Stimulated activated CD8-positive, alpha-beta memory T cell treated with anti-CD3 and anti-CD28 coated beads, Interleukin-4, amount 100 ng/mL, for 24 hours (primary cell): ENCODE measurements at places on chromosomes 7 and 10.

DNA sequence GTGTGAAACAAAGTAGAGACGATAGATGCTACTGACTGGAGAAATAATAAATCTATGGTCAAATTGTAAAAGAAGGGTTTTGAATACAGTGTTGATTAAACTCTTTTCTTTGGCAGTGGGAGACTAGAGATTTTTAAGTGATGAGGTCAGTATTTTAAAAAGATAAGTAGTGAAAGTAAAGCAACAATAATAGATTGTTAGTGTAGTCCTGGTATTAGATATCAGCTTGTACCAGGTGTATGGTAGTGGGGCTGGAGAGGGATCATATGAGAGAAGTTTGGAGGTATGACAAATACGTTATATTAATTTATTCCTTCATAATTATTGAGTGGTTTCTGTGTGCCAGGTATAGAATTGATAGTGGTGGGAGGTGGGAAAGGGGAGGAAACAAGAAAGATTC lies 25.2 kb downstream of the PHTF2 start:
- no peak for DNase-seq

DNA sequence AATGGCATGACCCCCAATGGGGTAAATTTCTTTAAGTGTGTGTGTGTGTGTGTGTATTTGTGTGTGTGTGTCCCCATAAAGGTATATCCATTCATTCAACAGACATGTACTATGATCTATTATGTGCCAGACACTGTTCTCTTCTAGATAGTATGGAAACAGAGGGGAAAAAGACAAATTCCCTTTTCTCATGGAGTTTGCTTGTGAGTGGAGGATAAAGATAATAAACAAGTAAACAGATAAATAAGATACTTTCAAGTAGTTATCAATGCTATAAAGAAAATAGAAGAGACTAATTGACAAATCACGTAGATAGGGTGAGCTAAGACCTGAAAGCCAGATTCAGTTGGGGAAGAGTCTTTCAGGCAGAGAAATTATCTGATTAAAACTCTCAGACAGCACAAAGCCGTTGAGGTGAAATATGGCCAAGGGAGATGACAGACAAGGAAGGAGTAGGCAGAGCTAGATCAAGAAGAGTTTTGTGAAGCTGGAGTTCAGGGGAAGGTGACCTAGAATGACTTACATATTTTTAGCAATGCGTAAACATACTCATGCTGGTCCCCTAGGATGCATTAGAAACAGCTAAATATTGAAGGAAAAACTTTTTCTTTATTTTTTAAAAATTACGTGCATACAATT lies 45.2 kb upstream of the DMTF1 start:
- no peak for DNase-seq

DNA sequence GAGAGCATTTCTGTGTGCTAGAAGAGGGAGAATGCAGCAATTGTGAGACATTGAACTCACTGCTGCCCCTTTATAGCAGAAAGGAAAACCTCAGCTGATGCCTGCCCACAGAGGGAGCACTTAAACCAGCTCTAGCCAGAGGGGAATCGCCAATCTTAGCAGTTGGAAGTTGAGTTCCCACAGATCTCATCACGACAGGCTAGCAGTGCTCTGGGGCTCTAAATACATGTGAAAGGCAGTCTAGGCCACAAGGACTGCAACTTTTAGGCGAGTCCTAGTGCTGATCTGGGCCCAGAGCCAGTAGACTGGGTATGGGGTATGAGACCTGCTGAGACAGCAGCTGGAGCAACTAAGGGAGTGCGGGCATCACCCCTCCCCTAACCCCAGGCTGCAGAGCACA lies 25.2 kb upstream of the PRR15 start:
- DNase-seq: no peak

DNA sequence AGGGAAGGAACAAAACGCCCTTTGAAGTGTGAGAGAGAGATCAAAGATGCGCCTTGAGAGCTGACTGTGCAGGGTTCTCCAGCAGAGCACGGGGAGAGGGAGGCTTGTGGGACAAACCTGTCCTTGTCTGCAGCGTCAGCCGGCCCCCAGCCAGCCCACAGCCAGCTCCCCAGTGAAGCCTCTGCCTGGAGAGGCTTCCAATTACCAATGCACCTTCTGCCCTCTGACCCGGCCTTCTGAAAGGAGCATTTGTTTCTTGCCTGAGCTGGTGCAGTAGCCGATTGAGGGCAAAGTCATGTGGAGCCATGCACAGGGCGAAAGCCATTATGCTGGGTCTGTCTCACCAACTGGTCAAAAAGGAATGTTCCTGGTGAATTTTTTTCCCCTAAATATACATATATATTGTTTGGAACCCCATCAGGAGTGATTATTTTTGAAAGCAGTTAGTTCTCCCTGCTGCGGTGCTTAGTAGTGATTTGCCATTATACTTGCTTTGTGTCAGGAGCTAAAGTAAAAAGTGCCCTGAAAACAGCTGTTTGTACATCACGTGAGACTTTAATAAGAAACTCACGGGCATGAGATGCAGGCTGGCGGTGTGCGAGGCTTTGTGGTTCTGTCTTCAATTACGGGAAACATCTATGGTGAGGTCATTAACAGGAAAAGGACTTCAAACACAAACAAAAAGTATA lies 268.6 kb downstream of the KLF6 start:
- no peak for DNase-seq

GRCh38 chr10:67015225-67015624 lies 89.4 kb downstream of the LRRTM3 start:
- no peak for DNase-seq

DNA sequence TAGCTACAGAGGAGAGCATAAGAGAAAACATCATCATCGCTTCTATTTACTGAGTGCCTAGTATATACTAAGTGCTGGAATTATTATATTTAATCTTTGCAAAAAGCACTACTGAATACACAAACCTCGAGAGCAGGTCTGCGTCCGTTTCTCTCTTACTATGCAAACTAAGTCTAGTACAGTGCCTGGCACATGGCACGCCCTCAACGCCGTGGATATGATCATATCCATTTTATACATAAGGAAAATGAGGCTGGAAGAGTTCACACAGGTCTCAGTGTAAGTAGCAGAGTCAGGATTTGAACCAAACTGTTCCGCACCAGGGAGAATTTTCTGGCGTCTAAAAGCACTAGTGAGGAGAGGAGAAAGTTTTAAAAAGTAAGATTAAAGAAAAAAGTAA lies 17.6 kb downstream of the MXI1 start:
- no peak for DNase-seq

DNA sequence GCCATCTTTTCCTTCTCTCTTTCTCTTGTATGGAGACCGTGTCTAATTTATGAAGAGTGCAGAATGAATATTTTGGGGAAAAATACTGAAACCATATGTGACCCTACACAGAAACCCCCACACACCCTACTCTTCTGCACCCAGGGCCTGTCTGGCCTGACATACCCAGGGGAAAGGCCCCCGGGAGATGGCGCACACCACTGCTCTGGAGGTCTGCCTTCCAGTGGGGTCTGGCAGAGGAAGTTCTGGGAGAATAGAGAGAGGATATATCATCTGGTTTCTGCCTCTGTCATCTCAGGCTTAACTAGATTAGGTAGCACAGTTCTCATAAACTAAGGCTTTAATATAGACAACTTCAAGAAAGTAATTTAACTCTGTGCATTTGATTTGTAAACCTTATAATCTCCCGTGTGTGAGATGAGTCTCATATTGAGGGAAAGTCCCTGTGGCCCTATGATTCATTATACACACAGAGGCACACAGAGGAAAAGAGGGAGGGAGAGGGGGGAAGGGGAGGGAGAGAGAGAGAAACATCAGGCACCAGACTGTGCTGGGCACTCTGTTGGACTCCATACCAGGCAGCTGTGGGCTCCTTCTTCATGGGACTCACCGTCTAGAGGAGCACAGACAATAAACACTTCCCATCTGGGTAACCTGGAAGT lies 123.3 kb downstream of the AOAH start:
- no peak for DNase-seq

- DNase-seq: no peak
These were observed 31.2 kb downstream of the IL2RA start for GRCh38 chr10:6030940-6031339.

- DNase-seq: no peak
These were observed 33.7 kb downstream of the DDC start for GRCh38 chr7:50531401-50531911.

DNA sequence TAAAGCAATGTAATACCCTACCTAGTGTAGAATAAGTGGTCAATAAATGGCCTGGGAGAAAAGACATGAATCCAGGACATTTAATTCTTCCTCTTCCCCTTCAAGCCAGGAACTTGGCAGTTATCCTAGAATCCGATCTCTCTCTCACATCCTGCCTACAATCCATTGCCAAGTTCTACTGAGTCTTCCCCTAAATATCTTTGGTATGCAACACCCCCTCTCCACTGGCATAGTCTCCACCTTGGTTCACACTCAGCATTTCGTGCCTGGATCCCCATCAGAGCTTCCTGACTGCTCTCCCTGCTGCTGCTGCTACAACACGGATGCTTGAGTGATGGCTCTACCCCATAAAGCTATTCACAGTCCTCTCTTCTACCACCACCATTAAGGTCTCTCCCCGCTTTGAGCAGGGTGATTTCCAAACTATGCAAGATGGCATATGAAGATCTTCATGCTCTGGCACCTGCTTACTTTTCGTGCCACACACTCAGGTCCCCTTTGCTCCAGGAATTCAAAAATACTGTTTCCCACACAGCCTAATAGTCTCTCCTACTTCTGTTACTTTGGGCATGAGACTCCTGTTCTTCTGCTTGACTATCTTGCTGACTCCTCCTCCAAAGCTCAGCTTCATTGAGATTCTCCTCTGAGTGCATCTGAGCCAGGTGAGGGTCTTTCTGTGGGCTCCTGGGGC lies 4.8 kb downstream of the ANK3 start:
- no peak for DNase-seq

- no peak for DNase-seq
These were observed 10.1 kb downstream of the NCOA4 start for GRCh38 chr10:46020344-46020657.

DNA sequence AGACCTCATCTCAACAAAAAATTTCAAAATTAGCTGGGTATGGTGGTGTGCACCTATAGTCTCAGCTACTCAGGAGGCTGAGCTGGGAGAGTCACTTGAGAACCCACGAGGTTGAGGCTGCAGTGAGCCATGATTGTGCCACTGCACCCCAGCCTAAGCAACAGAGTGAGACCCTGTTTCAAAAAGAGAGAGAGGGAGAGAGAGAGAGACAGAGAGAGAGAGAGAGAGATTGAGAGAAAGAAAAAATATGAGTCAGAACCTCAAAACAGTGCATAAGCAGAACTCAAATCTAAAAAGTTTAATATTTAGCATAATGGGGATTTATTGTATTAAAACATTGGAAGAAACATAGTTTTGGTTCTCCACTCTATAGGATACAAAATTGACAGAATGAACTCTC lies 17.5 kb upstream of the OTUD1 start:
- DNase-seq: no peak

DNA sequence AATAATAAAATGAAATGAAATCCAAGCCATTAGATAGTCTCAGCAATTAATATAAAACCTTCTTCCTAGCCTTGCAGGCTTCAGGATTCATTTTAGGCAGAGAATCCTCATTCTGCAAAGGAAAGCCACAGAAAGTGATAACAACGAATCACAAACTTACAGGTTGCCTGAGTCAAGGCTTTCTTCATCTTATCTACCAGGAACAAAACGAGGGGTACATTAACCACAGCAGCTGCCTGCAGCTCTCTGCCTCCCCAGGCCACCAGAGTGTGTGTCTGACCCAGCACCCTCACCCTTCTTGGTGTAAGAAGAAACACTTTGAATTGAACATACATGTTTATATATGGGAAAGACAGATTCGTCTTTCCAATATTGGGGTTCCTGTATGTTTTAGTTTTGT lies 12.5 kb upstream of the TNS3 start:
- no peak for DNase-seq

DNA sequence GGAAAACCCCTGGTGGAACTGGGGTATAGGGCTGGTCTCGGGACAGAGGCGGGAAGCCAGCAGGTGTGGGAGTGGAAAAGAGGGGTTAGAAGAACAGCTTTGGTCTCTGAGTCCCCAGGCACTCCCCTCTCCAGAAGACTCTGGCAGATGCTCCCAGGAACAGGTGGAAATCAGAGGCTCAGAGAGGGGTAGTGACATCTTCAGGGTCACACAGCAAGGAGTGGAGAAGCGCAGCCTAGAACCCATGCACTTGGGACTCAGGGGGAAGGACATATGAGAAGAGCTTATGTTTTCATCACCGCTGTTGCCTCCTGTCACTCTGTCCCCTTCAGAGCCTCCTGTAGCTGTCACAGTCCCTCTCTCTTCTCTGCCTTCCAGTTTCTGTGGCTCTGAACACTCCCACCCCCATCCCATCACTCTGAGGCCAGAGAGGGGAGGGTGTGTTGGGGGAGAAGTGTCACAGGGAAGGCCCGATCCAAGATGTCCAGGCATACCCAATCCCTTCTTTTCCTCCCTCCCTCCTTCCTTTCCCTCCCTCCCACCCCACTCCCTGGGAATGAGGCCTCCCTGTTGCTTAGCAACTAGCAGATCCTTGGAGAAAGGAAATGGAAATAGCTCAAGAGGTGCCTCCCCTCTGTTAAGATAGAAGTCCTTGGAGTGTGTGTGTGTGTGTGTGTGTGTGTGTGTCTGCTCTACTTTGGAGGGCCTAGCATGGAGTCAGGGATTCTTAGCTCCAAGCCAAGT lies 32.0 kb downstream of the SRRM3 start:
- no peak for DNase-seq

DNA sequence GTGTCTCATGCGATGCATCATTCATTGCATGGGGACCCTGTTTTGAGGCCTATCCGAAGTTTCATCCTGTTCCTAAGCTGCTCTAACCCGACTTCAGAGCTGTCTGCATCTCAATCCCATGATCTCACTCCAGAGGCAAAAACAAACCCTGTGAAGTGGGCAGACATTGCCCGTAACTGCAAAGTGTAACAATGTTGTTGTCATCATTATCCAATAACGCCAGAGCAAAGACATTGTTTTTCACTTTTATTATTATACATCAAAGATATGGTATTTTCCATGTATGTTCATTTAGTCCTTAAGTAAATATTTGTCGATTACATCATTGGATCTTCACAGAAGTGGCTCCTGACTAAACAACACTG lies 246.7 kb downstream of the KLF6 start:
- no peak for DNase-seq

GRCh38 chr10:80070057-80070456 lies 8.4 kb upstream of the TMEM254 start:
- DNase-seq: no peak

GRCh38 chr7:149625340-149625946 lies 127.8 kb upstream of the ZNF746 start:
- DNase-seq: peak; percentile 49

DNA sequence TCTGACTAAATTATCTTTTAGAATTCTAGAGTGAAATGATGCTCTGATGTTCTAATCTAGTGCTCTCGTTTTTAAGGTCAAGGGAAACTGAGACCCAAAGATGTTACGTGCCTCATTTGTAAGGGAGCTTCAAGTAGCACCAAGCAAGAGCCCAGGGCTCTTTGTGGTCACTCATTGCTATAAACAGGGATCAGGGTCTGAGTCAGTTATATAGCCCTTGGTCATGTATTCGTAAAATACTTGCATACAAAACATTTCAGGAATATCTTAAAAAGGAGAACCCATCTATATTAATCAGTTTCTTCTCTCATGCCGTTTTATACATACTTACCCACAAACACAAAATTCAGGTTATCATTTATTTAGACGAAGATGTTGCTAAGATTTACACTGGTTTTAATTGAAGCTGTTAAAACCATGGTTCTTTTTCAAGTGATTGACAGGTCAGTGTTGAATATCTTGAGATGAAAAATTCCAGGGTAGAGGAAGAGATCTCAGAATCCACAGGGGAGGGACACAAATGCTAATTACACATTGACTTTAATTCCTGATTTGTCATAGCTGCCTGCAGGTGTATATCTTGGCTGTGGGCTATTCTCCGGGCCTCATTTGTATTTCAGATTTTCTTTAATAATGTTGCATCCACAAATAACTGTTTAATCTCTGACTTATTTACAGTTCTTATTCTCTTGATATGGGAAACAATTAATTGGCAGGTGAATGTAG lies 188.4 kb downstream of the SND1 start:
- DNase-seq: no peak
